Activated B cell treated with CpG ODN at 0.5 μM for 24 hours (primary cell): ENCODE measurements at places on chromosomes 11 and 22.

DNA sequence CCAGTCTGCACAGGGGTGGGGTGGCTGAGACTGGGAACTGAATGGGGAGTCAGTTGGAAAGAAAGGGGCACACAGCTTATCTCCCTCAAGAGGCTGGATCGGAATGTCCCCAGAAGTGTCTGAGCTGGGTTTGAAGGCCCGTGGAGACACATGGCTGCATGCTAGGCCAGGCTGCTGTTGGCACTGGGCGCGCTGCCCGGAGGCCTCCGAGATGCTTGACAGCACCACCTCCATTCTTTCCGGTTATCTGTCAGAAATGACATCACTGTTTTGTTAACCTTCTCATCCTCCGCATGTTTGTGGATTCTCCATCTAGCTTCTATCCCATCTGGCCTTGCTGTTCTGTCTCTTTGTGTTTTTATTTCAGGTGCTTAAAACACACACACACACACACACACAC is 85.5 kb downstream of the APIP start:
- DNase-seq = no peak

DNA sequence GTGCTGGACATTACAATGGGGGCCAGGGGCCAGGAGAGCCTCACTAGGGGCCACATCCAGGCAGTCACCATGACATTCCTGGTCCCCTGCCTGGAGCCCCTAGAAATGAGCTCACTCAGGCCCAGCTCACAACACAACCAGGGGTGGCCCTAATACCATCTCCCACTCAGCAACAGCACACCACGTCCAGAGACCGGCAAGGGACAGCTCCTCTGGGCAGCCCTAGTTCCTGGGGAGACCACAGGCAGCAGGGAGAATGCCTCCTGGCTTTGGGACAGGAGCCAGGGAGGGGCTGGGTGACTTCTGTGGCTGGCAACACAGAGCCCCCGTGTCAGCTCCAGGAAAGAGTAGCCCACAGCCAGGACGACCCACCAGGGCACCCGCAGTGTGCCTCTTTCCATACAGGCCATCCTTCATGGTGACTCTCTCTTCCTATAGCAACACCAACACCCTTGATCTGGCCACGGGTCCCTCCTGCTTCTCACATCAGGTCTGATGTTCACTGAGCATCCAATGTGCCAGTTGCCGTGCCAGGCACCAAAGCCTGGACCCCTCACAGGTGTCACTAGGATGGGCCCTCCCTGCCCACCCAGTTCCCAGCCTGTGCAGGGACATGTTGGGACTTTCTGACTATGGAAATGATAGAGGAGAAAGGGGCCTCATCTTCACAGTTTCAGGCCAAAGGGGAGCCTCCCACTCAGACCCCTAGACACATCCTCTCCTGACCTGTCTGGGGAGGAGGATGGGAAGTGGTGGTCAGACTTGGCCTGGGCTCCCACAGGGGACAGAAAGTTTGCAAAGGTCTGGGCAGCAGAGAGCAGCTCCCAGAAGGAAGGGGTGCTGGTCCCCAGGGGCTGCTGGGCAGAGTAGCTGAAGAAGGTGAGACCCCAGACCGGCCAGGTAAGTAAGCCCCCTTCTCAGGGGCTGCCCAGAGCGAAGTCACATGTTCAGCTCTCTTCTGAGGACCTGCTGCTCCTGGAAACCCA is 43.2 kb downstream of the IGLL5 start:
- DNase-seq = no peak

DNA sequence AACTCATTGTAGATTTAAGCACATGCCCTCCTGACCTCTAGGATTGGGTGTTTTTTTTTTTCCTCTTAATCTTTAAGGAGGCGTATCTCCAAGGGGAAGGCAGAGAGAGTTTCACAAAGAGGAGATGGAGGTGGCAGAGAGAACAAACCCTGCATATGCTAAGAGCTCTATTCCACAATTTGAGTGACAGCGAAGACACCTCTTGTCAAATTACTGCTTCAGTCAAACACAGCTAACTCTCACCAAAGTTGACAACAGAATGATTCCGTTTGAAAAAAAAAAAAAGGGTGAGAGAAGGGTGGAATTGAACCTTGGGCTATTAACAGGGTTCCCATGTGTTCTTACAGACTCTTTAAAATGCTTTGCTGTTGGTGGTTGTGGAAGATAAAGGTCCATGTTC is 112.6 kb downstream of the NXPE2 start:
- DNase-seq = no peak

- DNase-seq = no peak
Observed at GRCh38 chr11:126914941-126915340, 85.6 kb downstream of the KIRREL3 start.

GRCh38 chr11:33574331-33574730 is 126.3 kb downstream of the C11orf91 start:
- DNase-seq = no peak

GRCh38 chr11:9569588-9570164 is 3.8 kb upstream of the WEE1 start:
- DNase-seq = no peak

DNA sequence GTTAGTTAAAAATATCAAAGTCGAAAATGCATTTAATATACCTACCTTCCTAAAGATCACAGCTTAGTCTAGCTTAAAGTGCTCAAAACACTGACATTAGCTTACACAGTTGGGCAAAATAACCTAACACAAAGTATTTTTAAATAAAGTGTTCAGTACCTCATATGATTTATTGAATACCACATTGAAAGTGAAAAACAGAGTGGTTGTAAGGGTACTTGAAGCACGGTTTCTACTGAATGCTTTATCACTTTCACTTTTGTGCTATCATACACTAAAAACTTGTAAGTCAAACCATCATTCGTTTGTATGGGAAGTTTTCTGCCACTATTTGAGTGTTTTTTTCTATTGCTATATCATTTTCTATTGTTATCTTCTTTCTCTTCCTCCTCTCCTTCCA is 36.6 kb downstream of the ZBTB44 start:
- no peak for DNase-seq

DNA sequence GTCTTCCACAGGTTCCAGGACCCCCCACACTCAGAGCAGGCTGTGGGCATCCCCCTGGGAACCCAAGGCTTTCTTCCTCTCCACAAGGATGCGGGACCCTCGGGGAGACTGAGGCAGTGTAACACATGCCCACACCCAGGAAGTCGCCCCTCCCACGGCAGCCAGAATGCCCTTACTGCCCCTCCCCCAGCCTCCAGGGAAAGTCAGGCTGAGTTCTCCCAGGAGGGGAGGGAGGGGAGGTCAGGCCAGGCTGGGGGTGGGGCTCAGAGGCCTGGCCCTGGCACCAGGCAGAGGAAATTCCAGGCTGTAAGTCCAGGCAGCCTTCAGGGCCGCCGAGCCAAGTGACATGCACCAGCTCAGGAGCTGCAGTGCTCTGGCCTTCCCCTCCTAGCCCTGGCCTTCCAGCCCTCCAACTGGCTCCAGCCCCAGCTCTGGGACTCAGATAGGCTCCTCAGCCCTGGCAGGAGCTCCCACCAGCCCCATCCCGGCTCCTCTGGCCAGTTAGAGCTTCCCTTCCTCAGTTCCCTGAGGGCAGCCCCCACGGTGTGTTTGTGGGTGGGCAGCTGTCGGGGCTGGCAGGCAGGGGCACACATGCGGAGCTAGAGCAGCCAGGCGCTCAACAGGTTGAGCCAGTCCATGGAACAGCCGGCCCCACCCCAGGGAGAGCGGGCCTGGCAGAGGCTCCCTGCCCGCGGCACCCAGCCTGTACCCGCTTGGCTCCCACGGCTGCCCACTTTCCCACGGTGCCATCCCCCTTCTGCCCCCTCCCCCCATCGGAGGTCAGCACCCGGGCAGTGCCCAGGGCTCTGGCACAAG is 3.6 kb downstream of the BCL9L start:
- no peak for DNase-seq

GRCh38 chr11:73931039-73931645 is 19.7 kb upstream of the DNAJB13 start:
- no peak for DNase-seq

DNA sequence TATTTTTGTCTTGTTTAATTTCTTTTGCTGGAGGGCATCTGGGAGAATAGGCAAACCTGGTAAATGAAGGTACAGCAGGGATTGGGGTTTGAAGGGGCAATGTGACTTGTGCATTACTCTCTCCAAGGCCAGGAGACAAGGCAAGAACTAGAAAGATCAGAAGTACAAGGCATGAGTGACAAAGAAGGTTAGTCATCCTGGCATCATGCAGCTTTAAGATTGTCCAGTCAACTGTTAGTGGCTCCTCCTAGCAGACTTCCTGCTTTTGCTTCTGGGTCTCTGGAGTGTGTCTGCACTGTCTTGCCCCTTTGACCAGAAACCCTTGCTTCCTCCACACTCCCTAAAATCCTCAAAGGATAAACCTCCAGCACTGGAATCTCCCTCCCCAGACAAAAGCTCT is 27.2 kb upstream of the GLYATL1 start:
- no peak for DNase-seq

DNA sequence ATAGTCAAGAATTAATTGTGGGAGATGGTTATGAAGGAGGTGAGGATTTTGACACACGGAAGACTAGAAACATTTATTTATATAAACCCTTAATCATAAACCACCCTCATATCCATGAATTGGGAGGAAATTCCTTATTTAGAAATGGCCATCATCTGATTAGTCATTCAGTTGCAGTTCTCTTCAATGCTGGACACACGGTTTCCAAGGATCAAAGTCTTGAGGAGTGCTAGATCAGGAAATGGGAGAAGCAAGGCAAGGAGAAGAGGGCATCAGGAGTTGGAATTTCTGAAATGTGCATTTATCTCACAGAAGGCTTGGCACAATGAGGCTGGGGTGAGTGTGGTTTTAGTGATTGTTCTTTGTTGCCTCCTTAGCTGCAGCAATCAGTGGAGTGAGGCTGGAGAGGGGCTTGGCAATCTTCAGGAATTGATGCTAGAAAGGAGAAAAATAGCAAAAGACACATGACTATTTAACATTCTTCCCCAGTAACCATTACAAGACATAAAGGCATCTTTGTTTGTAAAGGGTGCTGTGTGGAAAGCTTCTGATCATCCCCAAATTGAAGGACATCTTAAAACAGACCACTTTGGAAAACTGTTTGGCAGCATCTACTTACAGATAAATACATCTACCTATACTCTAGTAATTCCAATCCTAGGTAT is 21.6 kb upstream of the GDPD4 start:
- no peak for DNase-seq

- DNase-seq = no peak
Observed at GRCh38 chr11:24661331-24661730, 164.5 kb downstream of the LUZP2 start.

DNA sequence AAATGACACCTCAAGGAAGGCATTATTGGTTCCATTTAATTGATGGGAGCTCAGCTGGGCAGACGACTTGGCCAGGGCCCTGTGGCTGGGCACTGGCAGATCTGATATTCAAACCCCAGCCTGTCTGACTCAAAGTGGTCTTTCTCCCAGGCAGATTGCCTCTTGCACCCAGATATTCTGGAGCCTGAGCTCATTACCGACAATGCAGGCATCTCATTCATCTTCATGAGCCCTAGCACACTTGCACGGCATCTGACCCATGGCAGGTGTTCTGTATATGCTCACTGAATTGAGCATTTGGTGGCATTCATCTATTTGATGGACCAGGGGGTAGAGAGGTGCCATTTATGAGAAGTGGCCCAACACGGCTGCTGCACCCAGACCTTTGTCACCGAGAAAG is 193.1 kb downstream of the DSCAML1 start:
- DNase-seq = no peak

GRCh38 chr11:23569547-23569946 is 709.3 kb upstream of the CCDC179 start:
- no peak for DNase-seq

- no peak for DNase-seq
Observed at GRCh38 chr11:101880222-101880621, 34.6 kb upstream of the CEP126 start.

DNA sequence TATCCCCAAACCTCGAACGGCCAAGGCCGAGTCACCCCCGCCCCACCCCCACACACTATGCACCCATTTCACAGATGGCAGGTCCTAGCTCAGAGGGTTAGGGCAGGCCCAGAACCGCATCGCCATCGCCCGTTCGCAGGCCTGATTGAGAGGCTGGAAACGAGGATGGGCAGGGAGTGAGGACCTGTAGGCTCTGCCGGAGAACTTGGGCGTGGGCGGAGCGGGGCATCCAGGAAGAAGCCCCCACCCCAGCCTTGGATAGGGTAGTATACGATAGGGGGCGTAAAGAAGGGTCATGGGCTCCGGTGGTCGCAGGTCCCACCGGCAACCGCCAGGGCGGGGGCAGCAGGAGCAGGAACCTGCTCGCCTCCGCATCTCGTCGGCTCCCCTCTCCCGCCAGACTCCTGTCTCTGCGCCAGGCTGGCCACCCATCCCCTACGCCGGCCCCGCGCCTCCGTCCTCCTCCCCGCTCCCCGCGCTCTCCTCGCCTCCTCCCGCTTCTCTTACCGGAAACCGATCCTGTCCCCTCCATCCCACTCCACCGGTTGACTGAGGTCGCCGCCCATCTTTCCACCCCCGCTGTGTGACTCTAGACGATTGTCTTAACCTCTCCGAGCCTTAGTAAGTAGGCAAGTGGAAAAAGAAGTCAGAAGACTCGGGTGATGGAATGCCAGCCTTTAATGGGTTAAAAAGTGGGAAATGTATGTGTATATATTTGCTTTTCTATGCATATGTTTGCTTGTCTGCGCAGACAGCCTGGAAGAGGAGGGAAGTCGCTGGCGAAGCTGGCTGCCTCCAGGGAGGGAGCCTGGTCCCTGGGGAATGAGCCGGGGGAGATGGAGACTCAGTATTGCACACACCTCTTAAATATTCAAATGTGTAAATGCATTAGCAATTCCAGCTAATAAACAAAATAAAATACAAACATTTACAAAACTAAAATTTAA is 52.8 kb downstream of the CYTH4 start:
- DNase-seq = no peak

DNA sequence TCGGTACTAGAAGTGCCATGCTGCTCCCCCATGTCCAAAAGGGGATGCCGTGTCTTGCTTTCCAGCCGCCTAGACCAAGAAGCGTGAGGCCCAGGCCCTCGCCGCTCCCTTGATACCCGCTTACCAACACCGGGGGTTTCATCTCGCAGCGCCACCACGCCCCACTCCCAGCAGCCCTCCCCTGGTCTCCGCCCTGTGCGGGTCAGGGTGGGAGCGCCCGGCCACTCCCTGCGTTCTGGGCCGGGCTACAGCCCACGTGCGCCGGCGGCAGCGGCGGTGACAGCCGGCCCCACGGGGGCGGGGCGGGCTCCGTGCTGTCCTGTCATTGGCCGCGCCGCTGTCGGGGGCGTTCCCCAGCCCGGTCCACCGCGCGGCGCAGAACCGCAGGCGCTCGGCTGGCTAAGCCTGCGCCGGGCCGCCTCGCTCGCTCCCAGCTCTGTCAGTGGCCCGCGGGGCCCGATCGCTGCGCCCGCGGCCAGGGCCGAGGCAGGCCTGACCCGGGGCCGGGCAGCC is at the start of gene MICAL2:
TSS of gene MICAL2 (plus strand) at position 390 of the 513 bp plus-strand sequence. CDS start 51,566 bp downstream, outside the sequence.
- peak; percentile 65 for DNase-seq

- DNase-seq = no peak
Observed at GRCh38 chr11:76510060-76511047, 65.5 kb downstream of the EMSY start.
